Smooth muscle cell of trachea (primary cell): ENCODE measurements at places on chromosomes 16 and 17. TPM values are rescaled to one million over a fixed set of nuclear protein-coding genes. Genes with fewer than 3 reads are reported as not detected.

The TNFSF12 gene
- 17.0 and 18.4 TPM in 2 replicates for total RNA-seq

The C17orf75 gene
- total RNA-seq = 12.6 and 21.8 TPM in 2 replicates

The NDEL1 gene
- 47.8 and 55.9 TPM in 2 replicates for total RNA-seq

The CEP295NL gene
- total RNA-seq = 4.6 and 6.8 TPM in 2 replicates
